Stimulated activated CD4-positive, alpha-beta T cell treated with anti-CD3 and anti-CD28 coated beads, Interleukin-2, amount 100 ng/mL, for 4 hours (primary cell): ENCODE measurements at places on chromosomes 3 and 15.

GRCh38 chr3:40387001-40387894 lies at the start of gene ENTPD3:
Gene ENTPD3 (plus strand): TSS chr3:40387184. CDS start chr3:40388058, 874 bp downstream.
- DNase-seq, result peak; percentile 26

DNA sequence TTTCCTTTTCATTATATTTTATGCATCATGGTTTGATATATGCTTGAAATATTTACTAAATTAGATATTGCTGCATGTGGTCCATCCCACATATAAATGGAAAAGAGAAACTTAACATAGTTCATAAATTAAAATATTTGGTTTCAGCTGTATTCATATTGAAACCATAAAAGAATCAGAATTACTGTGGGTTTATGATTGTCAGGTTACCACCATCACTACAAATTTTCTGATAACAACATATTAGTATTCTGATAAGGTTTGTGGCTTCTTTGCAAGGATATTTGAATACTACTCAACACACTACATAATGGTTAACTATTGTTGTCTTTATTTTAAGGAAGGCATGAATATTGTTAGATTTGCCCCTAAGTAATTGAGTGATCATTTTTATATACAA lies 235.5 kb downstream of the UBE2E2 start:
- DNase-seq, result no peak

GRCh38 chr3:30621576-30621975 lies 15.2 kb downstream of the TGFBR2 start:
- DNase-seq, result no peak

- DNase-seq, result no peak
These were observed 91.0 kb downstream of the LRTM1 start for GRCh38 chr3:54836871-54837270.

DNA sequence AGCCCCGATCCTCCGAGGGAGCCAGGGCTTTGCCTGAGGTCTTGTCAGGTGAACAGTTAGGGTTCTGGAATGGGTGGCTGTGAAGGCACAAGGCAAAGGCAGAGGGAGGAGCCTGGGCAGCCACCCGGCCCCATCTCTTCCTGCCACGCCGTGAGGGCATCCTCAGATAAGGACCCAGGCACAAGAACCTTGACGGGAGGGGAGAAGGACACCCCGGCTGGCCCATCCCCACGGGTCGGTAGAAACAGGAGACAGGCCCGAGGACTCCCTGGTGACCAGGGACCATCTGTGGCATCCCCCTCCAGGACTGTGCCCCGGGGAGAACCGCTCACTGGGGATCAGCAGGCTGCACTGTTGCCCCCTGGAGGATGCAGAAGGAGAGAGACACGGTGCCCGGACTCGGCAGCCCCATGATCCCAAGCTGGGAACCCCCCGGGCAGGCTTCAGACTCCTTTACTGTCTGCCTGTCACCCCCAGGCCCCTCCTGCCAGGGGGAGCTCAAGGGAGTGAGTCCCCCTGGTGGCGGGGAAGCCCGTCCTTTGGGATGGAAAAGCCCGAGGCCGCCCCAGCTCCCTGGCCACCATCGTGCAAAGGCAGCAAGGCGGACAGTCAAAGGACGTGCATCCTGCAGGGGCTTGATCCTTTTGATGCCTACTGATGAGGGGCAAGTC lies 12.3 kb upstream of the PCSK6 start:
- peak; percentile 24 for DNase-seq

GRCh38 chr3:38585791-38586420 lies 63.6 kb downstream of the SCN5A start:
- DNase-seq, result no peak

- no peak for DNase-seq
These were observed 189.4 kb downstream of the WNT5A start for GRCh38 chr3:55297706-55298105.

GRCh38 chr3:151267066-151267465 lies 11.3 kb downstream of the P2RY14 start:
- DNase-seq, result no peak

DNA sequence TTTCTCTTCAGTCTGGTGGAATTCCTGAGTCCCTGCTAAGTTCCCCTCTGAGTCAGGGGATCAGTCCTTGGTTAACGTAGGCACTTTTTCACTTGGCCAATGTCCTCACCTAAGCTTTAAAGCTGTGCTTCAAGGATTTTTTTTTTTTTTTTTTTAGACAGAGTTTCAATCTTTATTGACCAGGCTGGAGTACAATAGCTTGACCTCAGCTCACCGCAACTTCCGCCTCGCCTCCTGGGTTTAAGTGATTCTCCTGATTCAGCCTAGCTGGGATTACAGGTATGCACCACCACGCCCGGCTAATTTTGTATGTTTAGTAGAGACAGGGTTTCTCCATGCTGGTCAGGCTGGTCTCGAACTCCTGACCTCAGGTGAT lies 220.3 kb downstream of the STT3B start:
- no peak for DNase-seq

DNA sequence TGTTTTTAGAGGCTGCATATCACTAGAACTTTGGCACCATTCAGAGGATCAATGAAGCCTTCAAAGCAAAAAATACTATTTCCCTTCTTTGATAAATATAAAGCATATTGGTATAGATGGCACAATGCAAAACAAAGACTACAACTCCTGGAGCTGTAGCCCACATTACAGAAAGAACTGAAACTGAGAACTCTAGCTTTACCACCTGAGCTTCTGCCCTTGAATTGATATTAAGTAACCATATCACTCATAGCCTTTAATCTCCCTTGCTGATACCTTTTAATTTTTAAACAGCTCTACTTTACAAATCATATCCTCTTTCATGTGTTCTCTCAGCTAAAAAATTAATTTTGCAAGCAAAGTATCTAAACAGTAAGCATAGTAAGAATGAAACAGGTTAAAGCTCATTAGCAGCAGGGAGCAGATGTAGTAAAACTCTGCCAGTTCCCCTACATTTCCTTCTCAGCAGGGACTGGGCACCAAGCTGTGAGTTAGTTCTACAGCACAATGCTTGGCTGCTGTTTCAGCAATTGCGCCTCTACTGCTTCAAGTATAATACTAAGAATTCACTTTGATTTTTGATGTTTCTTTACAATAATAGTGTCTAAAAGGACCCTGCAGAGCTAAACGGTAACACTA lies 97.9 kb upstream of the NANOGP8 start:
- DNase-seq, result no peak

DNA sequence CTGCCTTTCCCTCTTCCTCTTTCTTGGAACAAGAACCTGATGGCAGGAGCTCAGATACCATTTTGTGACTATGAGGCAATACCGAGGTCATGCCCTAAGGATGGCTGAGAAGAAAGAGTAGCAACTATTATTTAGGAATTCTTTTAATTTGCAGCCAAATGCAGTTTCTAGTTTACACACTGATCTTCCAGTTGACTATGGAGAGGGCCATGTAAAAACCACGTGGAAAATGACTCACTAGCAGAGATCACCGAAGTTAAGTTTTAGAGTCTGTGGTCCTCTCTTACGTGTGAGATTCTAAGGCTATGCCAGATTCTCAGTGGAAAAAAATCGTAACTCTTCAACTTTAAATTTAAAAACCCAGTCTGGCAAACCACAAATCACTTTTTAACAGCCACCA lies 7.8 kb downstream of the BNC1 start:
- no peak for DNase-seq

DNA sequence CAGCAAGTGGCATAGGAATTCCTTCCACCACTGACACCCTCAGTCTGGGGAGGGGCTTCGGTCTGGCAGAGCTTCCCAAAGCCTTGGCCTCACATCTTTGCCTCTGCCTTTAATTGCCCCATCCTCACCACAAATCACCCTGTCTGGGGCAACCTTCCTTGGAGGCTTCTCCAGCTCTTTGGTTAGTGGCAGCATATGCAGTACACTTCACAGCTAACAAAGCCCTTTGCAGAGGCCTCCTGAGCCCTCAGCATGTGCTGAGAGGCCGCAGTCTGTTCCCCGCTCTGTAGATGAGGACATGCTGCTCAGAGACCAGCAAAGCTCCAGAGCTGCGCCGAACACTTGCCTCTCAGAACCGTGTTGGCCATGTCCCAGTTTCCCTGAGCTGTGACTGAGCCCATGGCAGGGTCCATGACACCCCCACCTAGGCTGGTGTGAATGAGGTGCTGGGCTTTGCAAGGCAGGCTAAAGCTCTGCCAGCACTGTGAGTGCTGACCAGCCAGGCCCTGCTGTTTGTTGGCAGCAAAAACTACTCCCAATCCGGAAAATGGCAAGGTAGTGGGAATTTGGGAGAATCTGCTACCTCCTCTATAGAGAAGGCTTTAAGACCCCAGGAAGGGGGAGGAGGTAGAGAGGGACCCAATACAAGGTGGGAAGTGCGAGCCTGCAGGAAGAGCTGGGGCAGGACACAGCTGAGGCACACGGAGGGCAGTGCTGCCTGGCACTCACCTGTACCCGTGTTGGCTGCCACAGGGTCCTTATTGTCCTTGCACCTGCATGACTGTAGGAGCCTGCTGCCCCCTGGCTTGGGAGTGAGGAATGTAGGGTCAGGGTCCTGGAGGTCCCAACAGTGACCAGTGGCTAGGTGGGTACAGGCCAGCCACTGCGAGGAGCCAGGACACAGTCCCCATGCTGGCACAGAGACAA lies 8.4 kb upstream of the KLF15 start:
- no peak for DNase-seq

- no peak for DNase-seq
These were observed 130.3 kb downstream of the SLCO3A1 start for GRCh38 chr15:91983729-91984340.

DNA sequence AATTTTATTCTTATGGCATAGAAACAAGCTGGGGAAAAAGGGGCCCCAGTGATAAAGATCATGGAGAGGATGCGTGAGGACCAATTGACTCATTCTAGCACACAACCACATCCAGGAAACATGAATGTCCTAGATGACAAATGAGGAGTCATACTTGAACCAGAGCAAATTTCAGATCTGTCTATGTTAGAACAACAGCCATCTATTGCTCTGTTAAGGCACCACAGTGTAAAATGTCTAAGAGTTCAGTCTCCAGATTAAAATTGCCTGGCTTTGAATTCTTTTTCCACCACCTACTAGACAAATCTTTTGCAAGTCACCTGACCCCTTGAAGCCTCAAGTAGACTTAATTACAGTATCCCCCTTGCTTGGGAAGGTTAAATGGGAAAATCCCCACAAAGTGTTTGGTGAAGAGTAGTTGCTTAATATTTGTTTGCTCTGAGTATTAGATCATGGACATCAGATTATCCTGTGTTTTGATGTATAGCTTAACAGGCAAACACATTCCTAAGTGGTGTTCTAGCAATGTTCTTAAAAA lies 258.7 kb upstream of the TGFBR2 start:
- peak; percentile 35 for DNase-seq

GRCh38 chr3:193157051-193157450 lies 84.0 kb upstream of the PLAAT1 start:
- no peak for DNase-seq
